ENCODE measurements at places on chromosomes 1 and 21. TPM values are rescaled to one million over a fixed set of nuclear protein-coding genes. Genes with fewer than 3 reads are reported as not detected.

Gene FAM131C
- not detected for total RNA-seq

Gene DAP3
- total RNA-seq = 34.3 TPM

Gene ERMAP
- 9.4 TPM for total RNA-seq

Gene ANGPTL3
- not detected for total RNA-seq

Gene LIPI
- not detected for total RNA-seq

Gene FMO1
- not detected for total RNA-seq

Gene CSF1
- 43.8 TPM for total RNA-seq

Gene KIF17
- 1.9 TPM for total RNA-seq

Gene GBP6
- not detected for total RNA-seq

Gene FAM78B
- total RNA-seq = 0.11 TPM

Gene IL12RB2
- not detected for total RNA-seq

Gene HSF2BP
- 2.8 TPM for total RNA-seq

Gene AMY1C
- total RNA-seq = not detected

Gene LENEP
- total RNA-seq = not detected

GRCh38 chr1:230080822-230081221 is 13.8 kb downstream of the GALNT2 start:
- no peaks in the 10 kb centered on the region for H3K36me3 ChIP-seq
- DNase-seq = no peak
- no peak overlapping the region for H3K4me3 ChIP-seq
- H3K27me3 ChIP-seq = no peaks in the 10 kb centered on the region
- H3K4me1 ChIP-seq = peaks cover 57% of the 10 kb centered on the region
- no peak overlapping the region for H3K27ac ChIP-seq

DNA sequence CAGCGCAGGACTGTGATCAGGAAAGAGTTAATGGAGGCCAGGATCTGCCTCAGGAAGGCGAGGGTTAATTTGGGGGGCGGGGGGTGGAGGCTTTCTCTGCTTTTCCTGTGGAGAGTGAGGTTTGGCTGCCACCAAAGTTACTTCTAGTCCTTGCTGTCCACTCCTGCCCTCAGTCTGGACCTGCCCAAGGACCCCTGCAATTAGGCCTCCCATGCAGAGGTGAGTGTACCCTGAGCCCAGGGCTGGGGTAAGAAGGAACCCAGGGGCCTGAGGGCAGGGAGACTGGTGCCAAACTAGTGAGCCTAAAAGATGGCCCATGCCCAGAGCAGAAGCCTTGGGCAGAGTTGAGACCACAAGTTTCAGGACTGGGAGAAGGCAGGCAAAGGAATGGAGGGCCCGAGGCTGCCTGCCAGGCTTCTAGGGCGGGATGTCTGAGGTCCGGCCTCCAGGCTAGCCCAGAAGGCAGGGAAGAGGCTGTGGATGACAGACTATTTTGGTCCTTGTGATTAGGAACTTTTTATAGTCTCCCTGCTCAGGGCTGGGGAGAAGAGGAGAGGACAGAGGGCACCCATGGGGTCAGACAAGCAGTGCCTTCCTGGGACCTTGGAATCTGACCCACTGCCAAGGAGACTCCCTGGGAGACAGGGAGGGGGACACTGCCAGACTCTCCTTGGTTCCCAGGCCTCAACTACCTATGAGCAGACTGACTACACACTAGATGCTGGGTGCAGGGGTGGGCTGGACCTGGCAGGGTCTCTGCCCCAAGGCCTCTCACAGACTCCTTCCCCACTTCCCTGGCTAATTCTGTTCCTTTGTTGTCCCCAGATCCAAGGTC is at the start of gene FAM110D:
Gene FAM110D, plus strand, starts transcription at position 172 of the 835 bp plus-strand sequence. CDS start 2,213 bp downstream, outside the sequence.
- peaks cover 18% of the 10 kb centered on the region for H3K27me3 ChIP-seq
- peaks cover 27% of the 10 kb centered on the region for H3K4me1 ChIP-seq
- DNase-seq = no peak
- no peak within 1 kb of the TSS for H3K27ac ChIP-seq

DNA sequence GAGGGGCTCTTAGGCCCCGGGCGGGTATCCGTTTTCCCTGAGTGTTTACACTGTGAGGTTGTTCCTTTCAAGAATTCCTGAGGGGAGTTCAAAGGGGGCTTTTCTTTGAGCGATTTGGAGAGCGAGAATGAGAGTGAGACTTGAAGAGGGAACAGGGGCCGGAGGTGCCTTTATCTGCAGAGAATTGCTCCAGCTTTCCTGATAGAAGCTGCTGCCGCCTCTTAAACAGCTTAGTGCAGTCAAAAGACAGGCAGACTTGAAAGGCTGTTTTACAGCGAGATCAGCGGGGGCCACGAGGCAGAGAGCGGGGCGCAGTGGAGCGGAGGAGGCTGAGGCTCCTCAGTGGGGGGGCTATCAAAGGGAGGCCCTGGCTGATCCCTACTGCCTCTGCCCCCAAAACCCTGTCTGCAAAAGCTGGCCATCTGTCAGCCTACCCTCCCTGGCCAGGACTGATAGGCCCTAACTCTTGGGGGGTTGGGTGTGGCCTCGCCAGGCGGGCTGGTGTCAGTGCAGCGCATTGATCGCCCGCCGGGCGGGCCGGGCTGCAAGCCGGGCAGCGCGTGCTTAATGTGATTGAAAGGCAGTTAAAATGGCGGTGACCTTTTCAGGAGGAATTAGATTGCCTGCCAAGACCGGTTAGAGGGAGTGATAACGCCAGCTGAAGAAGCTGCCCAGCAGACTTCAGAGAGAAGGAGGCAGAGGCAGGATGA is 36.4 kb downstream of the TMEM53 start:
- no peak overlapping the region for H3K27ac ChIP-seq
- peaks cover 100% of the 10 kb centered on the region for H3K36me3 ChIP-seq
- H3K4me1 ChIP-seq = peaks cover 4% of the 10 kb centered on the region
- DNase-seq = no peak
- no peaks in the 10 kb centered on the region for H3K27me3 ChIP-seq

GRCh38 chr1:209675565-209676154 is 448 bp downstream of the G0S2 start:
- H3K36me3 ChIP-seq = no peaks in the 10 kb centered on the region
- DNase-seq = no peak
- H3K4me3 ChIP-seq = peak overlapping the region; percentile 9
- peaks cover 47% of the 10 kb centered on the region for H3K27me3 ChIP-seq

GRCh38 chr21:17257784-17258183 is 255.1 kb upstream of the CXADR start:
- no peak overlapping the region for H3K4me3 ChIP-seq
- no peaks in the 10 kb centered on the region for H3K27me3 ChIP-seq
- no peaks in the 10 kb centered on the region for H3K36me3 ChIP-seq
- H3K4me1 ChIP-seq = no peaks in the 10 kb centered on the region
- H3K27ac ChIP-seq = no peak overlapping the region

DNA sequence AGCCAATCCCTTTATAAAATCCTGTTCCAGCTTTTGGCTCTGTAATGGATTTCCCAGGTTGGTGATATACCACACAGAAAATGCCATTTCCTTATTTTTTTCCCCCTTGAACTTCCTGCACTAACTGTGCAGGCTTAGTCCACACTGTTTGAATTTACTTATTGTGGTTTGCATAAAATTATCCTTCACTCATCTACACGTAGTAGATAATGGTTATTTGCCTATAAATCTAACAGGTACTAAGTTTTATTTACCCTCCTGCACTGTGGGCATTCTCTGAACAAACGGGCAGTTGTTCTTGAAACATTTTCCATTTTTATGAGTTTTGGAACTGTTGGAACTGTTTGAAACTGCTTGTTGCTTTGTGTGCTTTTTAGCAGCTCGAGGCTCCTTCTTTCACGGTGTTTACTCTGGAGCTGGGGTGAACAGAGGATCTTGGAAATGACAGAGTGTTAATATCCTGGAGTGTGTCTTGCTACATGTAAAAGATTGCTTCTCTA is 23.0 kb upstream of the KIFAP3 start:
- DNase-seq = no peak
- no peak overlapping the region for H3K27ac ChIP-seq
- H3K4me3 ChIP-seq = no peak overlapping the region
- no peaks in the 10 kb centered on the region for H3K4me1 ChIP-seq
- no peaks in the 10 kb centered on the region for H3K36me3 ChIP-seq
- no peaks in the 10 kb centered on the region for H3K27me3 ChIP-seq

DNA sequence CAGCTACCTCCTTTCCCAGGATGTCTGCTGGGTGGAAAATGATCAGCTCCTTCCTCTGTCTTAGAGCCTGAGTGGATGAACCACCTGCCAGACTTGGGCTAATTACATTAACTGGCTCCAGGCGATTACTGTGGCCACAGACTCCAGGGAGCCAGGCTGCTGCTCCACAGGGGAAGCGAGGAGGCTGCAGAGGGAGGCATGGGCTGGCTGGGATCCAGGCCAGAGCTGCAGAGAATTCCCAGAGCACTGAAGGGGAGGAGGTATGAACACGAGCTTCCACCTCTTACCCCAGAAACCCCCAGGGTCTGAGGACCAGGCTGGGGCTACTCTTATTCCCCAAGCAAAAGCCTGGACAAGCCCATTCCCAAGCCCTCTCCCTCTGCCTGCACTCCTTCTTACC is 136.0 kb upstream of the KLHDC7A start:
- no peak for DNase-seq
- no peaks in the 10 kb centered on the region for H3K27me3 ChIP-seq
- H3K27ac ChIP-seq = no peak overlapping the region
- H3K4me3 ChIP-seq = no peak overlapping the region
- no peaks in the 10 kb centered on the region for H3K36me3 ChIP-seq

DNA sequence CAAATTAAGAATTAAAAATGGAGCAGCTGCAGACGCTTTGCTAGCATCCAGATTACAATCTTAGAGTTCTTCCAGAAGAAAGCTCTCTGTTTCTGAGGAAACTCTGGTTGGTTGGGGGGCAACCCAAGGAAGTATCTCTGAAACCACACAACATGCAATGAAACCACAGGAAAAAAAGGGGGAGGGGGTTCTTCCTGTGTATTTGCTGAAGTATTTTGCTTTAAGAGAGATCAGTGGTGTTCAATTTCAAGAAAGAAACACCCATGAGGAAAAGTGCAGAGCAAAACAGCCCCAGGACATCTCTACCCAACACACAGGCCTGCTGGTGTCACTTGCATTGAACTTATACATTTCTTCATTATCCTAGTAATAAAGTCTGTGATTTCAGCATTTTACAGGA is 19.7 kb upstream of the TIAM1 start:
- DNase-seq = no peak
- H3K27me3 ChIP-seq = no peaks in the 10 kb centered on the region
- H3K36me3 ChIP-seq = no peaks in the 10 kb centered on the region
- H3K27ac ChIP-seq = no peak overlapping the region
- no peak overlapping the region for H3K4me3 ChIP-seq

DNA sequence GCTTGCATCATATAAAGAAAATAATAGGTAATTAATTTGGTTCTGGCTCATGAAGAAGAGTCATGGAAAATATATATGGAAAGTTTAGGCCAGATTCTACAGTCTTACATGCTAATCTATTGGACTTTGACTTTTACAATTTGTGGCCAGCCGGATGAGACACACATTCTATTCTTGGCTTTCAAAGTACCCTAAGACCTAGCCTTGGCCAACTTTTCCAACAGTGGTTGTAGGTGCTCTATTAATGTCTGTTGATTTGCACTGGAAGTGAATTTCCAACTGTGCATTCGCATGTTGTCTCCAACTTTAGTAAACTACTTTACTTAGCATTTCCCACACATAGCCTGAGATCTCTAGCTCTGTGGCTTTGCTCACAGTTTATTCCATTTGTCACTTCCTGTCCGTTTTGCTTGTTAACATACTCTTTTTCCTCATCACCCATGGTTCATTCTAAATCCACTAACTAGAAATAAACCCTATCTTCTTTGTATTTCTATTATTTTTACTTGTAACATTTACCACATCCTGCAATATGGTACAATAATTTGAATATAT is 644.0 kb downstream of the PTPRC start:
- H3K27me3 ChIP-seq = no peaks in the 10 kb centered on the region
- no peak for DNase-seq
- 0 out of 2 replicates have a peak overlapping the region, but pooled peaks have one; percentile 15 for H3K27ac ChIP-seq
- H3K4me3 ChIP-seq = no peak overlapping the region
- H3K4me1 ChIP-seq = peaks cover 7% of the 10 kb centered on the region

DNA sequence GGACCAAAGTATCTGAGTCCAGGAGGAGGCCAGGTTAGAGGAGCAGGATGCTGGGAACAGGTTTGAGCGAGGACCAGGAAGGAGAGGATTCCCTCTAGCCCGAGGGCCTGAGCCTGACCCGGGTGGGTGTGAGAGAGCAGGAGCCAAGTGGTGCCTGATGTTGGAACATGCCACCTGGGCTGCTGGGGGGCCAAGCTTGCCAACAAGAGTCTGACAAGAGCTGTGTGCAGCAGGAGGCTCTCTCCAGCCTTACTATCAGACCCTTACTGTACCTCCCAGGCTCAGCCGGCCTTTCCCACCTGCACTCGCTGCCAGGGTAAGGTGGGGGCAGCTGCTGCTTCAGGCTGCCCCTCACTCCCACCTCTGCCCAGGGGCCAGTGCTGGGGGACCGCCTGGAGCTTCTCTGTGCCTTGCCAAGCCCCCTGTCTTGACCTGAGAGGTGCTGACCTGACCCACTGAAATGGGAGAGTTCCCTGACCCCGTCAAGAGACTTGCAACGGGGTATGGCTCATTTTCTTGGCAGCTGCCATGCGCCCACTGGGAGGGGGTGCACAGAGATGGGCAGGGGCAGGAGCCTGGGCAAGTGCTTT is 159.6 kb upstream of the VAMP3 start:
- H3K27me3 ChIP-seq = no peaks in the 10 kb centered on the region
- H3K4me3 ChIP-seq = no peak overlapping the region
- no peaks in the 10 kb centered on the region for H3K36me3 ChIP-seq
- no peaks in the 10 kb centered on the region for H3K4me1 ChIP-seq

- peaks cover 9% of the 10 kb centered on the region for H3K4me1 ChIP-seq
- H3K36me3 ChIP-seq = no peaks in the 10 kb centered on the region
- no peak for DNase-seq
These were observed 4.1 kb upstream of the TRAF3IP3 start for GRCh38 chr1:209751627-209752231.

DNA sequence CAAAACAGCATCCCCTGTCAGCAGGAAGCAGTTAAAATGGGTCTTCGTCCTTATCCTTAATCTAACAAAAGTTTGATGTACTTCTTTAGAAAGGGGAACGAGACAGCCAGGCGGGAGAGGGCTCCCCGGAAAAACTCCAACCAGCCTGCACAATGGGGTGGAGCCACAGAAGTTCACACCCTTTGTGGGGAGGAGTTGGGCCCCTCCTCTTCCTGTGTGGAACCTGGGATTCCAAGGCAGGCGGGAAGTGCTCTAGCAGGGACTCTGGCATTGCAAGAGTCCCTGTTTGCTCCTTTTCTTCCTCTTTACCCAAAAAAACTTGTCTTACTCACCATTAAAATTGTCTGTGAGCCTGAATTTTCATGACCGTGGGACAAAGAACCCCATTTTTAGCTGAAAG is 47.7 kb downstream of the FCRL5 start:
- no peak for DNase-seq
- H3K4me3 ChIP-seq = no peak overlapping the region
- no peaks in the 10 kb centered on the region for H3K36me3 ChIP-seq

GRCh38 chr1:50417946-50418599 is 5.2 kb downstream of the DMRTA2 start:
- H3K36me3 ChIP-seq = peaks cover 29% of the 10 kb centered on the region
- H3K4me3 ChIP-seq = no peak overlapping the region
- no peaks in the 10 kb centered on the region for H3K27me3 ChIP-seq
- DNase-seq = no peak

DNA sequence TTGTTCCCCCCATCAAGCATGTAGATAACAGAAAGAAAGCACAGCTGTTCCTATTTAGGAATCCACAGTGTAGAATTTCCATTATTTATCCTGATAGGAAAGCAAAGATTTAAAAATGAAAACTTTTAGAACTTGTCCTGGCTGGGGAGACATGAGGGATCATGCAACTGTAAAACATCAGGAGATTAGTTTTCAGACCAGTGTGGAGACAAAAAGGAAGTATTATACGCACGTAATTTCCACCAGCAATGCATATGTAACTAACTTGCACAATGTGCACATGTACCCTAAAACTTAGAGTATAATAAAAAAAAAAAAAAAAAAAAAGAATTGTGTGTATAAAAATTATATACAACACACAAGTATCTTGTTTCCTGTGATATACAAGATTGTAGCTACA is 172.4 kb downstream of the NEGR1 start:
- H3K27me3 ChIP-seq = no peaks in the 10 kb centered on the region
- no peak for DNase-seq
- H3K36me3 ChIP-seq = no peaks in the 10 kb centered on the region
- H3K27ac ChIP-seq = no peak overlapping the region
- no peak overlapping the region for H3K4me3 ChIP-seq
- H3K4me1 ChIP-seq = no peaks in the 10 kb centered on the region
